Fibroblast of lung (primary cell): ENCODE measurements at places on chromosomes 6 and 20.

DNA sequence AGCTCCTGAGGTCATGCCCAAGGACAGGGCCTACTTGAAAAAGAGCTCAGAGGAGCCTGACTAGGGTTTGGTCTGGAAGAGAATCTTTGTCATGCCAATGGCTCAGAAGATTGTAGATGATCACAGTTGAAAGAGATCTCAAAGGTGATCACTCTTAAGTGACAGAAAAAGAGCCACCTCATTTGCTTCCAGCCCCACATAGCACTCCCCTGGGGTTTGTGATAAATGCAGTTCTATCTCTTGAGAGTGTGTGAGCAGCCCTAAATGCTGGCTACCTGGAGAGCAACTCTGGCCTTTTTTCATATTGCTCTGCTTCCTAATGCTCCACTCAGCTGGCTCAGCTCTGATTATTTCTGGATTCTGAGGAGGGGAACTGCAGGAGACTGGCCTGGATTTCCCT lies 39.3 kb downstream of the KLHL32 start:
- no peak for DNase-seq

DNA sequence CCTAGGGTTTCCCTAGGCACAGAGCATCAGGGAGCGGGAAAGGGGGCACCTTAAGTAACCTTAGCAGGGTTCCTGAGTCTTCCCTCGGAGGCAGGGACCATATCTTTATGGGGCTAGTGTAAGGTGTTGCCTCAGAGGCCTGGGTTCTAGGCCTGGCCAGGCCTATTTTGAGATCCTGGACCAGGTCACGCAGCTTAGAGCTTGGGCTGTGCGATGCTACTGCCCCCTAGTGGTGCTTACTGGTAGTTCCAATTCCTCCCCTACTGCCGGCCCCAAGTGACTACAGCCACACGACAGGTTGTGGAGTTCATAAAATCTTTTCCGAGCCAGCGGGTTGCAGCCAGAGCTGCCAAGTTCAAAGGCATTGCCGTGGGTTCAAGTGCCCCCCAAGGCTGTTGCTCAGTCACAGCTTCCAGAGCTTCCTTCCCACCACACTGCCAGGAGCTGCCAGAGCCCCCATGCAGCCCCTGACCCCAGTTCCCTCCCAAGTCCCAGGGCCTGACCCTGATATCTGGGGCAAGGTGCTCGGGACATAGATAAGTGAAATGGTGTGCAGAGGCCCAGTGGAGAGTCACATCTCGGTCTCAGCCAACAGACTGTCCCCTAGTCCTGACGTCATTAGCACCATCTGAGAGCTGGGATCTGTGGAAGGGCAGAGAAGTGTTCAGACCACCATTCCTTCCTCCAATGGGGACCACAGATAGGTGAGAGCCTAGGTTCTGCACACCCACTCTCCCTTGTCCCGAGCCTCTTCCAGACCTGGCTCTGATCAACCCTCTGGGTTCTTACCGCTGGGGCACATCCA lies 3.3 kb downstream of the LRRC73 start:
- DNase-seq, result peak; percentile 55

DNA sequence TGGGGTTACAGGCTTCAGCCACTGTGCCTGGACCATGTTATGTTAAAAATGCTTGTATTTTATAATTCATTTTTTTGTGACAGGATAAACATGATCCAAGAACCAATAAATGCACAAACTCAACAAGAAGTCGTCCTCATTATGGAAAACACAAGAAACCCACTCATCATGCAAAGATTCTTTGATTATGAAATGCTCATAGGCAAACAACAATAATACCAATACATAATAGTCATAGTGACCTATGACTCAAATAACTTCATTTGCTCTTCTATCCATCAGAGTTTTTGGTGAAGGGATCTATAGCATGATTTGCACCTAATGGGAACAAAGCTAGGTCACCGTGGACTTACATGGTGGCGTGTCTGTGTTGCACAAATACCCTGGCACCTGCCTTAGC lies 217.1 kb upstream of the THEMIS start:
- DNase-seq, result no peak

- no peak for DNase-seq
These were observed 7.4 kb upstream of the SLC22A2 start for GRCh38 chr6:160265869-160266476.

- DNase-seq, result no peak
These were observed 118.0 kb downstream of the DLL1 start for GRCh38 chr6:170172825-170173256.

DNA sequence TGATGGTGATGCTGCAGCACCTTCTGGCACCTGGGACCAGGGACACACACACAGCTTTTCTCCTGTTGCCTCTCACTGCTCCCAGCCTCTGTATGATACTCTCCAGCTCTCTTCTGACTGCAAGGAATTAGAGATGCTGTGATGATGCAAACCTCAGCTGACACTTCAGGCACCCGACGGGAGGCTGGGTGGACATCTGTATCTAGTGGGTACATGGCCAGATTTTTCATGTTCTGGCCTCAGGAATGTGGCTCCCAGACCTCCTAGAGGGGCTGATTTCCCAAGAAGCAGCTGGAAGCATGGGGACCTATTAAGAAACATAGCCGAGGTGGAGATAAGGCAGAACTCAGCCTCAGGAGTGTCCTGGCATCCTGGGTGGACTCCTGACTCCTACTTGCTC lies 6.8 kb upstream of the EPB41L1 start:
- peak; percentile 47 for DNase-seq

GRCh38 chr6:30093951-30094661 lies 18.5 kb upstream of the RNF39 start:
- no peak for DNase-seq

- DNase-seq, result no peak
These were observed 84.3 kb downstream of the CARMIL1 start for GRCh38 chr6:25363427-25363826.

GRCh38 chr20:2203436-2203835 lies 92.4 kb upstream of the TGM3 start:
- DNase-seq, result no peak

GRCh38 chr6:35622283-35622682 lies 66.4 kb downstream of the FKBP5 start:
- no peak for DNase-seq

DNA sequence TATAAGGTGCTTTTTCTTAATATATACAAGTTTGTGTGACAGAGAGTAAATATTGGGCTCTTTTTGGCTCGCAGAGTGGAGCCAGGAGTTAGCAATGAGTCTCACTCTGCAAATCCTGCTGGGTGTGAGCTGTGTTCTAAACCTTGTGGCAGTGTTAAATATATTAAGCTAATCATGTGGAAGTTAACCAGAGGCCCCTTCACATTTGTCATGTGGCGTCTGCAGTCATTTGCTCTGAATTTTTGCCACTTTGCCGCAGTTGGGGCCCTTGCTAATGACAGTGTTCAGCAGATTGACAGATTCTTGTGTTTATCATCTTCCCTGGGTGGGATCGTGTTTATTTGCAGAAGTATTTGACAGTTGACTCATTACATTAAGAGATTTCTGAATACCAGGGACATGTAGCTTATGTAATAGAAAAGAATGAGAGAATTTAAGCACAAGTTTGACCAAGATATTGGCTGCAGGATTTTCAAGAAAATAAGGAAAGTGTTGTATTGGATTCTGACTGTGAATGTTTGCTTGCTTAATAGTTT lies 37.9 kb downstream of the SPATA2 start:
- DNase-seq, result peak; percentile 33

DNA sequence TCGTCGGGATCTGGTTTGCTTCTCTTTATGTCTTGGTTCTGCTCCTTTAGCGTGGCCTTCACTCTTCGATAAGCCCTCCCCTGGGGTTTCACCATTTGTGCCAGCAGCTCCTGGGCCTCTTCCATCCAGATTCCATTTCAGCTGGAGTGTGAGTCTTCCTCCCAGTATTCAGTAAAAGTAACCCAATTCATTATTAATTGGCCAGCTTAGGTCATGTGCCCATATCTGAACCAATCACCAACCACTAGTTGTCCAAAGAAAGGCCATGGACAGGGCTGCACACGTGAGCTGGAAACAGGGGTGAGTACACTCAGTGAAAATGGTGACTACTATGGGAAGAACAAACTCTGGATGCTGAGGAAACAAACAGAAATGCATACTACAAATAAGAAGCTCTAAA lies 2.8 kb upstream of the DOK5 start:
- DNase-seq, result no peak

DNA sequence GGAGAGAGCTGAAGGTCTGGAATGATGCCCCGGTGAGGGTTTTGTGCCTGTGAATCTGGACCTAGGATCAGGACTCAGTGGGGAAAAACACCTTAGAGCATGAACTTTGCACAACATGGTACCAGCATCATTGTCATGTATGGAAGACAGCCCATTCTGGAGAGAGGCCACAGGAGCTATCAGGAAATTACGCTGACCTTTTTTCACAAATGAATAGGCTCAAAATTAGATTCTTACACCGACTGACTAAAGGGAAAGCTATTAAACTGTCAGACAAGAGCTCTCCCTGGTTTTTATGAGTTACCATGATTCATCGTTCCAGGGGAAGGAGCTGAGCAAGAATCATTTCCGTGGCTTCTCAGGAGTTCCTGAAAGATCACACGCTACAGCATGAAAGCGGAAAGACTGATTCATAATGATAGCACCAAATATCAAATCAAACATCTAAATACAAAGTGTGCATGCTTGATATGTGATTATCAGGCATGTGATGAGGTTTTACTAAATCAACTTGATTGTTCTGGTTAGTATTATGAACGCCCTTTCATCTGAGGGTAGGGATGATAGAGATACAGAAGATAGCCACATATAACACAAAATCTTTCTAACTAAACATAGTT lies 224.9 kb upstream of the SMLR1 start:
- DNase-seq, result peak; percentile 99

DNA sequence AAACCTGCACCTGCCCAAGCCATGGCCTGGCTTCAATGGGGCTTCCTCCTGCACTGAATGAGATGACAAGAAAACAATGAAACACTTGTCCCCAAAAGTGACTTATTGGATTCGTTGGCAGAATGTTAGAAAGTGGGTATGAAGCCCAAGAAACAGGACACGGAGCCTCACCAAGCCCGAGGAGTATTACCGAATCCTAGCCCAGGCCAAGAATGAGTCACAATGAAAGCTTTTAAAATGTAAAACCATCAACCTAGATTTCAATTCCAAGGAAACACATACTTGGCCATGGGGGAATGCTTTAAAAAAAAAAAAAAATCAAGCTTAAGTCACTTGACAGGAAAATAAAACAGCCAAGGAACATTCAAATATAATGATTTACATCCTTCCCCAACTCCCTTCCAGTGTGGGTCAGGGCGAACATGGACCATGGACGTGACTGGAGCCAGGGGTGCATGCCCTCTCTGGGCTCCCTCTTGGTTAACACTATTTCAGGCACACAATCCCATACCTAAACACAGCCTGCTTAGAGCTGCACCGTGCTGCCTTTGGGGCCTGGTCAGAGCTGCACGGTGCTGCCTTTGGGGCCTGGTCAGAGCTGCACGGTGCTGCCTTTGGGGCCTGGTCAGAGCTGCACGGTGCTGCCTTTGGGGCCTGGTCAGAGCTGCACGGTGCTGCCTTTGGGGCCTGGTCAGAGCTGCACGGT lies 3.1 kb upstream of the STX16 start:
- DNase-seq, result peak; percentile 92

DNA sequence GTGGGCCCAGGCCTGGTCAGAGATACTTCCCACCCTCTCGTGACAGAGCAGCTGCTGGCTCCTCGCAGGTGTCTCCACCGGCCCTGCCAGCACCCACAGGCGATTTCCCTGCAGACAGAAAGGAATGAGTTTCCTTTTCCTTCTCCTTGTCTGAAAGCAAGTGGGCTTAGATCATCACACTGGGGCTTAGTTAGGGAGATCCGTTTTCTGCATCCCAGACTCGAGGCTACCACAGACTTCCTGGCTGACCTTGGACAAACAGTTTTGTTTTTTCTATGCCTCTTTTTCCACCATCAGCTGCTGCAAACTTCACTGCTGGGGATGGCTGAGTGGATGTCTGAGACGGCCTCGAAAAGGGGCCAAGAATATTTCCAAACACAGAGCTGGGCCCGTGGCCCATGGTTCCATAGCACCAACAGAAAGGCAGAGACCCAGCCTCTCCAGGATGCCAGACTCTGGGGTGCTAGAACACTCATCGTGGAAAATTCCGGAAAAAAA lies 86.5 kb downstream of the BANF2 start:
- peak; percentile 77 for DNase-seq

DNA sequence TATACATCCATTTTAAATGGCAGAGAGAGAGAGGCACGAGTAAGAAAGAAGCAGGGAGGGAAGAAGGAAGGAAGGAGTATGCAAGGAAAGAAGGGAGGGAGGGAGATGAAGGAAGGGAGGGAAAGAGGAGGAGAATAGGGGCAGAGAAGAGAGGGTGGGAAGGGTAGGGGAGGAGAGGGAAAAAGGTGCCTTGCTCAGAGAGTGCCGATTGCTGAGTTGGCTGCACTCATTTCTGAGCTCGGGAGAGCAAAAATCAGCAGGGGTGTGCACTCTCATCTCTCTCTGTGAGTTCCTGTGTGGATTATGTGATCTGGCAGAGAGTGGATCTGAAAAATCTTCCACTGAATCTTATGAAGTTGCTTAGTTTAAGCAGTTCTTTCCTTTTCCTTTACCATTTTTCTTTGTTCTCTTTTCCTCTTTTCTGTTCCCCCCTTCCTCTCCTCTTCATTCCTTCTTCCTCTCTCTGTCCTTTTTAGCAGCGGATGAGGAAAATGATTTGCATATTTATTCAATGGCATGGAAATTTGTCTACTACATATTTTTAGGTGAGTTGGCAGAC lies 108.7 kb downstream of the PERP start:
- no peak for DNase-seq

GRCh38 chr20:63261060-63261794 lies 7.0 kb upstream of the NKAIN4 start:
- no peak for DNase-seq

DNA sequence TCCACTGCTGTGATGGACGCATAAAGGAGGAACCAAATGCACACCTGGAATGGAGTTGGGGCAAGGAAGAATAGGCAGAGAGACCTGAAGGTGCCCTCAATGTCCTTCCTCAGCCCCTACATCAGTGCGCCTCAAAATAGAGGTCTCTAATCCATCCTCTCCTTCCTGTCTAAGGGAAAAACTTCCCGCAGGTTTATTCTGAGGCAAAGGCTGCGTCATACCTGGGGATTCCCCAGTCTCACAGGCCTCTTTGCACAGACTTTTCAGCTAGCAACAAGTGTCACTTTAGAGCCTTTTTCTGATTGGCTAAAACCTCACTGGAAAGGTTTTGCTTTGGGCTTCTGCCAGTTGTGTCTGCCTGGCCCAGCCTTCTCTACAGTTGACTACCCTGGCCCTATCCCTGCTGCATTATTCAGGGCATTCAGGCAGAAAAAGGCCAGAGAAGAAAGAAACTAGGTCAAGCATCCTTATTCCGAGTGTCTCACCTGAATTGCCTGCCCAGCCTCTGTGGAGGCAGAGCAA lies 1.8 kb upstream of the HLA-DQB1 start:
- no peak for DNase-seq

- DNase-seq, result peak; percentile 84
These were observed 112.6 kb downstream of the PLCB1 start for GRCh38 chr20:8244637-8245036.
